Nephron progenitor cell (in vitro differentiated cells): ENCODE measurements at places on chromosomes 11 and 22.

DNA sequence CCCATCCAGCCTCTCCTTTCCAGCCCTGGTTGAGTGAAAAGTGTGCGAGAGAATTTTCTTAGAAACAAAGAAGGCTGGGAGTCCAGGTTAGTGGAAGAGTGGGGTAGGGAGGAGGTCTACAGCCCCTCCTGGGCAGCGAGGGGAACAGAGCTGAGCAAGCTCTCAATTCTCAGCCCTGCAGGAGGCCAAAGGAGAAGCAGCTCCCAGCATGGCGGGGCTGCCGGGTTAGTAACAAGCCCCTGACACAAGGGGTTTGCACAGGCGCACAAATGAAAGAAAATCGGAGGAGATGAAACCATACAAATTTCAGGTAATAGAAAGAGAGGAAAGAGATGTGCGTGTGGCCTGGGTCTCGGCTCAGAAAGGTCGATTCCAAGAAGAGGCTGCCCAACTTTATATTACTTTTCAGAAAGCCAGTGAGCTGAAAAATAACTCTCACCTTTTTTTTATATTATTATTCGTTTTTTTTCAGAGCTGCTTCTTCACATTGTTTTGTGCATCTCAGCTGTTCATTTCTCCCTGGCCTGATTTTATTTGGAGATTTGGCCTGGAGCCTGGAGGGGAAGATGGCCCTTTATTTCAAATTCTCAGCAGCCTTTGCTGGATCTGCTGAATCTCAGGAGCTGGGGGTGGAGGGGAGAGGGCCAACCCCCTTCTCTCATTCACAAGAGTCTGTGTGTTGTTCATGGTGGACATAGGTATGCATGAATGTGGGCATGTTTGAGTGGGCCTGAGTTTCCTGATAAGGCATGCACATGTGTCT, 583.2 kb downstream of the BUD13 start:
- DNase-seq: peak; percentile 30

DNA sequence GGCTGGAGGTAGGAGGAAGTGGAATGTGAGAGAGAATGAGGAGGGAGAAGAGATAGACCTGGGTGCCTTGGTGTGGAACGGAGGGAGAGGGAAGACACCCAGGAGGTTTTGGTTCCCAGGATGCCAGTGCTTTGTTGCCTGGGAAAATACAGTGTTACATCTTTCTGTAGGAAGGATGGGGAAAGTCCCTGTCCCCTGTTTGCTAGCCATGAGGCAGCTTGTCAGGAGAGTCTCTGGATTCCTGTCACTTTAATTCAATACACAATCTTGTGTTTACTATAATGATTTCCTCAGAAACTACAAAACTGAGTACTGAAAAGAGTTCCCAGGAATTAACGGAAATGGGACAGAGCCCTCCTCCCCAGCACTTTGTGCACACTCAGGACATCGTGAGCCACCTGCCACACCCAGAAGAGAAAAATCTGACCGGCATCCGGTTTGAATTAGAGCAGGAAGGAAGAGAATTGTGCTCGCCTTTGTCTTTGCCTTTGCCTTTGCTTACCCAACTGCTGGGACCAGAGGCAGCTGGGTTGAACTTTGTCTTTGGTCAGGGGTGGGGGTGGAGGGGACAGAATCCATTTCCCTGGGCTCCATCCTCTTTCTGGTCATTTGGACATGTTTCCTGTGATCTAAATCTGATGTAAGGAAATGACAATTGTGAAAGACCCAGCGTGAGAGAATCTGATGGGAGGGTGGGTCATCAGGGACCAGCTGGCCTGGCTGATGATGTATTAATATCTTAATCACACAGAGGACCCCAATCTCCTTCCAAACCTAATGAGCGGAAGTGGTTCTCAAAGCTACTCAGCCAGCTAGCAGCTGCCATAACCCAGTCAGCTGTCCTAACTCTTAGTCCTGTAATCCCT, 1.3 kb upstream of the LIMK2 start:
- DNase-seq: no peak

GRCh38 chr11:38751421-38751820, 2153.4 kb upstream of the RAG2 start:
- DNase-seq: no peak

DNA sequence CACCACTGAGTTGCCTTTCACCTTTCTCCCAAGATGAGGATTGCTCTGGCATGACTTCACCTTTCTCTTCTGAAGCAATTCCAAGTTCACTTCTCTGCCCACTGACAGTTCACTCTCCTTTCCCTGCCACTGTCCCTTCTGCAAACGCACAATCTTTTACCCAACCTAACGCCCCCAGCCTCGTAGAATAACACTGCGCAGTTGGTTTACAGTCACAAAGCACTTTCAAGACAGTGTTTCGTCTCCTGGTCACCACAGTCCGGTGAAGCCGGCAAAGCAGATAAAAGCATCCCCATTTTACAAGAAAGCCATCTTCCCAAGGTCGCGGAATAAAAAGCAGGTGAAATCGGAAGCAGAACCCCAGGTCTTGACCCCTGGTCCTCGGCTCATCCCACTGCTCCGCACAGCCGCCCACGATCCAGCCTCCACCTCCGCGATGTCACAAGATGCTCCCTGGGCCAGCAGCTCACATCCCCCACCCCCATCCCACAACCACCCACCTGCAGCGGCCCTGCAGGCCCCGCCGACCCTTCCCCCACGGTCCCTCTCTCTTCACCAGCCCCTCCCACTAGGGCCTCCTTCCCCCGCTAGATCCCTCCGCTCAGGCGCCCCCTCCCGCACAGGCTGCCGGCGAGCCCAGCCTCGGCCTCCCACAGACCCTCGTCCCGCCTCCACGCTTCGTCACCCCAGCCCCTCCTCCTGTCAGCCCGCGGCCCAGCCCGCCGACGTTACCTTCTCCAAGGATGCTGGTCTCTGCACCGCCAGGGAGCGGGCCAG, 585 bp downstream of the PI4KA start:
- peak; percentile 92 for DNase-seq

DNA sequence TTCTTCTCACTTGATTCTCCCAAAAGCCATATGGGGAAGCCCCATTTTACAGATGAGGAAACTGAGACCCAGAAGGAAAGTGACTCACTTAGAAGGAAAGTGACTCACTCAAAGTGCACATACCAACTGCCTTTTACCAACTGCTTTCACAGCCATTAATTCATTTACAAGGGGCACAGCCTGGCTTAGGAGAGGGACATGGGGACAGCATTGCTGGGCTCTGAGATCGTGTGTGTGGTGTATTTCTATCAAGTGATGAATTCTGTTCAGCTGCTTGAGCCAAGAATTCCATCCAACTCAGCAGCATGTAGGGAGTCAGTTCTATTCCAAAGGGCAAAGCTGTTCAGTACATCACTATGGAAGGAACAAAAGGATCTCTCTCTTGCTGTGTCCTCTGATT, 23.5 kb upstream of the PAK1 start:
- DNase-seq: no peak

GRCh38 chr11:4065086-4065485, 29.5 kb upstream of the RRM1 start:
- no peak for DNase-seq
